ENCODE measurements at places on chromosomes 2 and 18.

DNA sequence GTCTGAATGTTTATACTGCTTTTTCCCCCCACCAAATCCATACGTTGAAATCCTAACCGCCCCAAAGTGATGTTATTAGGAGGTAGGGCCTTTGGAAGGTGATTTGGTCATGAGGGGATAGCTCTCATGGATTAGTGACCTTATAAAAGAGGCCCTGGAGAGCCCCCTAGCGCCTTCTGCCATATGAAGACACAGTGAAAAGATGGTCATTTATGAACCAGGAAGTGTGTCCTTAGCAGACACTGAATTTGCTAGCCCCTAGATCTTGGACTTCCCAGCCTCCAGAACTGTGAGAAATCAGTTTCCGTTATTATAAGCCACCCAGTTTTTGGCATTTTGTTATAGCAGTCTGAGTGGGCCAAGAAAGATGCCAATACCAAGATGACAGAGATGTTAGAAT lies 7.2 kb upstream of the TSN start:
- no peak for DNase-seq

DNA sequence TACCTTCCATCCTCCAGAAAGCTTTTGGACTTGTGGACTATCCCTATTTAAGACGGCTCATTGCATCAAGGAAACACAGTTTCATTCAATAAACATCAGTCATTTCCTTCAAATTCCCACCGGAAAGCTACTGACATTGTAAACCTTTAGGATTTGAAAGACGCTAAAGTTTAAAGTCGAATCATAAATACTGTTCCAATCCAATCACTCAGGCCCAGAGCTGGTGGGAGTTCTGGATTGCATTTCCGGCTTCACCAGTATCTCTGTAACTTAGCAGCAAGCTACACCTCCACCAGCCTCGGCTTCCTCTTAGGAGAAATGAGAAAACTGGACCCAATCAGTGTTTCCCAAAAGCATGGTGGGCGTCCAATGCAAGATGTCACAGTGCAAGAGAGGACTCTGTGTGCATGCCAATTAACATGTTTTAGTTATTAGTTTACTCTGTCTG lies 1.6 kb downstream of the WDFY1 start:
- no peak for DNase-seq

DNA sequence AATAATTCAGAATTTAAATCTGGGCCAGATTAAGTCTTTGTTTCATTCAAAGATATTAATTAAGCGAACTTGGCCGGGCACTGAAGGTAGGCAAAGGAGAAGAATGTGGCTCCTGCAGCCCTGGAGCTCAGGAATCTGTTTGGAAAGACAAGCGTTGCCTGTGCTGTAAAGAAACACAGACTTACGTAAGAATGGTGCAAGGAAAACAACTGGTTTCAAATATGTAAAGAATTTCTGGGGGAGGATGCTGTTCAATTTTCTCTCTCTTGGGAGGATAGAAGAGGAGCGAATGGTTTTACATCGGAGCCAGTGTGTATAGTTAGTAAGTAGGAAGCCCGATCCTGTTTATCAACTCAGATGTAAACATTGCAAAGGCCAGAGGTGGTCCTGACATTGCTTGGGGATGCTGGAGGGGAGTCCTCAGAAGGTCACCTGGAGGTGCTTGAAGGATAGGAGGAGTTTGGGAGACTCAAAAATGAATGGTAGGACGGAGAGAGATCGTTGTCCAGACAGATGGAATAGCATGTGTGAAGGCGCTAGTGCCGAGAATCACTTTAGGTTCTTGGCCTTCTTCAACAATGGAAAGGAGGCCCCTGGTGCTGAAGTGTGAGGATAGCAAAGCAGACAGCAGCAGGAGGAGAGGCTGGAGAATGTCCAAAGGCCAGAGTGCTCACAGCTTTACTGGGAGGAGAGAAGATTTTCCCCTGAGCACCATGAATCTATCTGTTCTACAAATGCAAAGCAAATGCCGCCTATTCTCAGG lies 456.1 kb downstream of the LPIN1 start:
- no peak for DNase-seq

- no peak for DNase-seq
Observed at GRCh38 chr2:43026426-43027096, 199.8 kb downstream of the ZFP36L2 start.

DNA sequence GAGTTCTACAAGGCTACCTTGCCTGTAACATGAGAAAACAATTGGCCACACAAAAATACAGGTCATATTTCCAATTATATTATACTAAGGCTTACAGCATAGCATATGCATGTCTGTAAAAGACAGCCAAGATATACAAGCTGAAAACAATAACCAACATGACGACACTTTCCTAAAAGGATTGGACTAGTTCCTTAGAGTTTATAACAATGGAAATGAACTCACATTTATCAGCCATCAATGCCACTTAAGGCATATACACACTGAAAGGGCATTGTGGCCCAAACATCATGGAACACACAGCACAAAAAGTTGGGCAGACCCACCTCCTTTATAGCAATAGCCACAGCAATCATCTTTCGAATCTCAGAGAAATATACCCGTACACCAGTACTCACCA lies 52.0 kb downstream of the SLC40A1 start:
- DNase-seq: no peak

Data from hippocampal formation (tissue), 2 donors.